ENCODE measurements at places on chromosomes 11 and 22. TPM values are rescaled to one million over a fixed set of nuclear protein-coding genes. Genes with fewer than 3 reads are reported as not detected.
A peak's percentile ranks its signal among the peaks of the same experiment; 100 is the strongest.

DNA sequence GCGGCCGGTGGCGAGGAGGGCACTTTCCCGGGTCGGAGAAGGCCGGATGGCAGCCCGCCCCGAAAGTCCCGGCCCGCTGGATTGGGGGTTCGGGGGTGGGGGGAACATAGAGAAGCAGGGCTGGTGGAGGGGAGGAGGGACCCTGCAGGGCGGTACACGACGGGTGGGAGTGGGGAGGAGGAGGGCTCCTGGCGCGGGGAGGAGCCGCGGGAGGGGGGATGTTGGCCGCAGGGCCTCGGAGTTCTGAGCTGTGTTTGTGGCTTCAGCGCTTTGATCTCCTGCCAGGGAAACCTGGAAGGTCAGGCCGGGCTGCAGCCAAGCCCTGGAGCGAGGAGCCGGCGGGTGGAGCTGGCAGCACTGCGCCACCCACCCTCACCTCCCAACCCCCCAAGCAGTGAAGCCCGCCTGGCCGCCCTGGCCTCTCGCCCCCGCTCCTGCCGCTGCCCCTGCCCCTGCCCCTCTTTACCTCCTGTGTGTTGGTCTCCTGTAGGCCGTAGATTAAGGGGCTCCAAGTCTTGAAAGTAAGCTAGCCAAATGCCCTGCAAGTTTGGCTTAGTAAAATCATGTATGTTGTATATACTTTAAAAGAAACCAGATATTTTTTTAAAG, 30.9 kb downstream of the C22orf31 start:
- peak; percentile 39 for DNase-seq

GRCh38 chr22:42962295-42963230, 52.4 kb downstream of the PACSIN2 start:
- DNase-seq, result no peak

GRCh38 chr11:991711-992307, 44.7 kb downstream of the MUC6 start:
- DNase-seq, result no peak

- DNase-seq, result no peak
Observed at GRCh38 chr11:45768486-45768885, 36.5 kb upstream of the SLC35C1 start.

- no peak for DNase-seq
Observed at GRCh38 chr11:115247361-115247760, 256.9 kb downstream of the CADM1 start.

DNA sequence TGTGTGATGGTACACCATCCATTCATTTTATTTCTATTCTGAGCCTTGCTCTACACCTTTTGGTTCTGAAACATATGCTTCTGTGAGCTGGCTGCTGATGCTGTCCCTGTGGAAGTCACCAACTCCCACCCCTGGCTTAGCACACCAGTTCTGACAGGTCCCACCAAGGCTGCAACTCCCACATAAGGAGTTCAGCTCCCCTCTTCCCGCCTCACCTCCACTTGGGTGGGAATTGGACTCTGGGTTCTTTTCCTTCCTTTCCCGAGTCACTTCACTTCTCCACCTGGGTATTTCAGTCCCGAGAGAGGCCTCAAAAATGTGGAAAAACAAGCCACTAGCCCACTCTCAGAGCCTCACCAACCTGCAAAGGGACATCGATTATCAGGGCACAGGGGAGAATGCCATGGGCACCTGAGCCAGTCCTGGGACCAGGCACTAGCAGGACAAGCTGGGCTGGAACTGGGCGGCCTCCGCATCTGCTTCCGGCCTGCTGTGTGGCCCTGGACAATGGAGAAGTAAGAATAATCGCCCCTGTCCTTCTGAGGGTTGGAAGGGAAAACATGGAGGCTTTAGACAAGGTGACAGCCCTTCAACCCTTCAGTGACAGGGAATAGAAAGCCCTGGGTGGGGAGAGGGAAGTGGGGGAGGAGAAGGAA, 80.1 kb downstream of the IGLL1 start:
- DNase-seq, result no peak

GRCh38 chr11:115803073-115803740, 299.0 kb upstream of the CADM1 start:
- no peak for DNase-seq

DNA sequence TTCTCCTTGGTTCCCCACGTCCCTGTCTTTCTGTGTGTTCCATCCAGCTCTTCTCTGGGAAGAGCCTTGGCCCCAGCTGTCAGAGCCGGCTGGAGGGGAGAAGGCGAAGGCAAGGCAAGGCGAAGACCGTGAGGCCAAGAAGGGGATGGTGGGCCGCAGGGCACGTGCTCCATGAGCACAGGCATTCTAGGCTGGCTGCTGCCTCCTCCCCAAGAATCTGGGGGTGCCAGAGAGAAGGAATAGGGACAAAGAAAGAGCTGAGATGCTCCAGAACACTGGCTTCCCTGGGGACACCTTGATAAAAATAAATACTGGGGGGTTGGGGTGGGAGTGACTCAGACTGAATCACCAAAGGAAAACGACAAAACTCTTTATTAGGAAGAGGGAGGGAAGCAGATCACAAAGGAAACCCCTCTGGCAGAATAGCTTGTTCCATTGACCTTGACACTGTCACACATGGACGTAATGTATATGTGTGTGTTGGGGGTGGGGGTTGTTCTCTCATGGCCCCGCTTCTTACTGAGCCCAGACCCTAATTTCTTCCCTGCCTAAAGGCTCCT, 52.5 kb downstream of the NECTIN1 start:
- DNase-seq, result no peak

DNA sequence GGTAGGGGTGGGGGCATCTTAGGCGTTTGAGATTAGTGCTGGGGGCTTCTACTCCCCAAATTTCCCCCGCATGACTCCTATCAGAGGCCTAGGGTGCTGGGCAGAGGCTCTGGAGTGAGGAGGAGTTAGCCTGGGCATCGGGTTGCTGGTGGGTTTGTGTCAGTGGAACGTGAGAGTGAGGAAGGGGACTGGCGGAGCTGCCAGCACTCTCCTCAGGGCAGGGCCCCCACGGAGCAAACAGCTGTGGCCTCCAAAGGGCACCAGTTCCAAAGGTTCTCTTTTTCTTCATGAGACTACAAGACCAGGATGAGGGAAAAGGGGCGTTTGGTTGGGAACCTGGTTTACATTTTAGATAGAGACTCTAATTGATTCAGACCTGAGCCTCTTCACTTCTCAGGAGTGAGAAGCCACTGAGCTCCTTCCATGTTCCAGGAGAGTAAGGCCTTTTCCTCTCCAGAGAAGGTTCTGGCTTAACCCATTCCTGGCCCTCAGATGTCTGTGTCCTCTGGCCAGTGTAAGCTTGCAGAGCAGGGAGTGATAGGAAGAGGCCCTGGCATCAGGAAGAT, 35.6 kb upstream of the CDON start:
- DNase-seq, result no peak

- no peak for DNase-seq
Observed at GRCh38 chr11:120331301-120331996, 4.8 kb upstream of the ARHGEF12 start.

- no peak for DNase-seq
Observed at GRCh38 chr11:1342946-1343345, 33.5 kb upstream of the TOLLIP start.

- no peak for DNase-seq
Observed at GRCh38 chr22:32058656-32059260, 15.7 kb downstream of the SLC5A1 start.

DNA sequence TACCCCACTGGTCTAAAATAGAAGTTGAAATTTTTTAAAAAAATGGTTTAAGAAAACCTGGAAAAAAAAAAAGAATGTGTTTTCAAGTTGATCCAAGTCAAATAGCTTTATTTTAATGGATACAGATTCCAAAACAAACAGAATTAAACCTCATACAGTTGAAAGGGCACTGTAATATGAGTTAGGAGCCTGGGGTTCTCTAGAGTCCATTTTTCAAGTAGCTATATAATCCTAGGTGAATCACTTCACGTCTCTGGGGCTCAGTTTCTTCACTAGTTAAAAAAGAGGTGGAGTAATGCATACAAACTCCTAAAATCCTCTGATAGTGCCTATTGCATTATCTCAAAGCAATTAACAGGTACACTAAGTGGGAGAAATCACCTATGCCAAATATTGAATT, 132.9 kb downstream of the BBOX1 start:
- DNase-seq, result no peak

GRCh38 chr11:116953530-116954285, 116.3 kb upstream of the APOA1 start:
- DNase-seq, result no peak

GRCh38 chr11:130832566-130833425, 83.5 kb downstream of the SNX19 start:
- no peak for DNase-seq

DNA sequence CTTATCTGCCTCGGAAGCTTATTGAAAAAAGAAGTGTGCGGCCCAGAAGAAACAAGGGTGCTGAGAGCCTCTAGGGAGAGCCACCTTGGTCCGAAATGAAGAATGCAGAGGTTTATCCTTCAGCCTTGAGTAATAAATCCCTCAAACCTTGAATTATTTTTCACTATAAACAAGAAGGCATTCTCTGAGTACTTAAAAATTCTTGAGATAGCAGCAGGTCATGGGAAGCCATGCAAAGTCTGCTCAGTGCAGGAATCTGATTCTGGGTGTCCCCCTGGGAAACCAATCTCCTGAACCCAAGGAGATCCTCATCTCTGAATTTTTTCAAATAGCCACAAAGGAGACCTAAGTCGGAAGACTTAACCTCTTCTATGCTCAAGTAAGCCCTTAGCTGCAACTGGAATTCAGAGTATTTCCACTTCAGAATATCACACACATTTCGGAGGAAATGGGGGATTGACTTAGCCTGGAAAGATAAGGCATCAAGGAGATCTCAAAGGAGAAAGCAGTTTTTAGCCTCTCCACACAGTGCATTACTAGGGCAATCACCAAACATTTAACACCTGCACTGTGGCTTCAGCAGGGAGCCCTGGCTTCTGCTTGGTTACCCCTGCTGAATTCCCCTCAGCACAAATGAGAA, 365.0 kb downstream of the ETS1 start:
- DNase-seq, result no peak

- DNase-seq, result peak; percentile 73
Observed at GRCh38 chr11:76721755-76722677, 51.5 kb upstream of the LRRC32 start.

DNA sequence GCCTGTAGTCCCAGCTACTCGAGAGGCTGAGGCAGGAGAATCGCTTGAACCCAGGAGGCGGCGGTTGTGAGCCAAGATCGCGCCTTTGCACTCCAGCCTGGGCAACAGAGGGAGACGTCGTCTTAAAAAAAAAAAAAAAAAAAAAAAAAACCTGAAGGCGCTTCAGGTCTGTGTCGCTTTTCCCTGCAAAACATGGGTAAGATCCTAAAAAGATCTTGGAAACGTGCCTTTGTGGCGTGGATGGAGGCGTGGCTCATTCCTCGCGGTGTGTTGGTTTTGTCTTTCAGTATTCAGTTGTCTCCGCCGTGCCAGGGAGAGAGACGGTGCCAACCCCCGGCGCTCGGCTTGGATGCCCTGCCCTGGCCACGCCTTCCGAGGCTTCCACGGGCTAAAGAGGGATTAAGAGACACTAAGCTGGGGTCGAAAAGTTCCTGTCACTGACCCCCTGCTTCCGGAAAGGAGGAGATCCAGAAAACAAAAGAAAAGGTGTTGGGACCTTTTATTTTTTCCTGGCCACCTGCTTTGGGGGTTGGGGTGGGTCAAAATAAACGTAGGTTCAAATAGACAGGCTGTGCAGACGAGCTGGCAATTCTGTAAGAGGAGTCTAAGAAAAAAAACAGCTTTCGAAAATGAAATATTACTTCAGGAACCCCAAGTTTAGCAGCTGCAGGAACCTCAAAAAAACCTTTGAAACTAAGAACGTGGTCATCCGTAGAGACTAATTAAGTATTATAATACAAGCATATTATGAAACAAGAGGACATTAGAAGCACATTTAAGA, 1.1 kb upstream of the SLC35F2 start:
- DNase-seq, result no peak

GRCh38 chr11:44066732-44067141, 667 bp downstream of the ACCS start:
- DNase-seq, result no peak

DNA sequence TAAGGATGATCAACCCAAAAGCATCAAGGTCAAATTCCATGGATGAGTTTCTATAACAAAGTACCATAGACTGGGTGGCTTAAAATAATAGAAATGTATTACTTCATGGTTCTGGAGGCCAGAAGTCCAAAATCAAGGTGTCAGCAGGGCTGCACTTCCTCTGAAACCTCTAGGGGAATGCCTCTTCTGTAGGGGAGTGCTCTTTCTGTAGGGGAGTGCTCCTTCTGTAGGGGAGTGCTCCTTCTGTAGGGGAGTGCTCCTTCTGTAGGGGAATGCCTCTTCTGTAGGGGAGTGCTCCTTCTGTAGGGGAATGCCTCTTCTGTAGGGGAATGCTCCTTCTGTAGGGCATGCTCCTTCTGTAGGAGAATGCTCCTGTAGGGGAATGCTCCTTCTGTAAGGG, 65.5 kb downstream of the FBLN1 start:
- no peak for DNase-seq

GRCh38 chr22:19757140-19757984, 3.2 kb upstream of the TBX1 start:
- no peak for DNase-seq

DNA sequence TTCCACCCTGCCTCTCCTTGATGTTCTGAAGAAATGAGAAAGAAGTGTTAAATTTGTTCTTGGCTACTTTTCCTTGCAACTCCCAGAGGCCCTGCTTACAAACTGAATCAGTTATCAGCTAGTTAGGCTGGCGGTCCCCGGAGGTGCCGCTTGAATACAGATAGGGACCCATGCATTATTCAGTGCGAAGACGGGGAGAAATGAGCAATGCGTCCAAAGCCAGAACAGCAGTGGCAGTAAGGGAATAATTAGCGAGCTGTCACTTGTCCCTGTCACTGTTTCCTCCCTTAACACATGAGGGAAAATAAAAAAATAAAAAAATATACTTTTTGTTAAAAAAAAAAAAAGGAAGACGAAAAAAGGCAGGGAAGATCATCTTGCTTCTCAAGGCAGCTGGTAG, 528.1 kb downstream of the MN1 start:
- no peak for DNase-seq

GRCh38 chr22:20117633-20118299, 740 bp upstream of the TRMT2A start:
- DNase-seq, result no peak

GRCh38 chr11:126830216-126830806, 170.3 kb downstream of the KIRREL3 start:
- DNase-seq, result no peak

DNA sequence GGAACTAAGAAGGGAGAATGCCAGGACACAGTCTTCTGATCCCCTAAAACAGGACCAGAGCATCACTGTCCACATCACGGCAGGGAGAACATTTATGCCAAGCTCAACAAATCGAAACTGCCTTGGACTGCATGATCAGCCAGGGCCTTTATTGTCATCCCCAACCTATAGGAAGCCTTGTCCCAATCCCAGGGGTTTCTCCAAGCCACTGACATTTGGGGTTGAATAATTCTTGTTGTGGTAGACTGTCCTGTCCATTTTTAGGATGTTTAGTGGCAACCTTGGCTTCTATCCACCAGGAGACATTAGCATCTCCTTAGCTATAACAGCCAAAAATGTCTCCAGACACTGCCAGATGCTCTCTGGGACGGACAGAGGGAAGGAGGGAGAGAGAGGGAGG, 37.1 kb downstream of the RPL27A start:
- DNase-seq, result no peak

GRCh38 chr11:845872-846495, 3.3 kb downstream of the TSPAN4 start:
- no peak for DNase-seq

Gene YAP1
- total RNA-seq, result 199 TPM

Gene SORL1
- total RNA-seq, result 31.8 TPM

Gene DUSP8
- total RNA-seq, result 15.9 TPM

Gene OR8A1
- total RNA-seq, result not detected

Gene SLC22A8
- total RNA-seq, result 2.4 TPM

Gene GATD1
- 74.1 TPM for total RNA-seq

Gene IGF2
- total RNA-seq, result 4,678 TPM

Gene ME3
- total RNA-seq, result 8.6 TPM

Gene TPBGL
- not detected for total RNA-seq

Gene CASP5
- total RNA-seq, result not detected

Gene SMDT1
- total RNA-seq, result 71.7 TPM

Gene PKP3
- total RNA-seq, result 56.9 TPM
